Activated CD4-positive, alpha-beta T cell treated with anti-CD3 and anti-CD28 coated beads for 24 hours (primary cell): ENCODE measurements at places on chromosomes 6 and 20.

GRCh38 chr20:8074931-8075330 is 55.4 kb upstream of the TMX4 start:
- no peak for DNase-seq

GRCh38 chr6:129195643-129196042 is 312.7 kb downstream of the LAMA2 start:
- DNase-seq = no peak

GRCh38 chr20:17616480-17617211 is 46.8 kb downstream of the DSTN start:
- DNase-seq = no peak

DNA sequence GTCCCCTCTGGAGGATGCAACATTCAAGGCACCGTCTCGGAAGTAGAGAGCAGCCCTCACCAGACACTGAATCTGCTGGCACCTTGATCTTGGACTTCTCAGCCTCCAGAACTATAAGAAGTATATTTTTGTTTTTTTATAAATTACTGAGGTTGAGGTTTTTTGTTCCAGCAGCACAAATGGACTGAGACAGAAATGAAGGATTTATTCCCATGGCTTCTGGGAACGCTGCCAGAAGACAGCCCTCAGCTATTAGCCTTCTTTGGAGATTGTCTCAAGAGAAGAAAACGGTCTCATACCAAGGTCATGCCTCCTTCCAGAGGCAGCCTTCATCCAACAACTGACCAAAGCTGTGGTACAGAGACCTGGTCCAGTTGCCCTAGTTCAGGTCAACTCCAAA is 85.4 kb downstream of the CHMP4B start:
- DNase-seq = no peak

- DNase-seq = no peak
These were observed 456.2 kb downstream of the CD83 start for GRCh38 chr6:14573703-14574290.

- no peak for DNase-seq
These were observed 6.1 kb downstream of the MMP24 start for GRCh38 chr20:35232575-35232974.

DNA sequence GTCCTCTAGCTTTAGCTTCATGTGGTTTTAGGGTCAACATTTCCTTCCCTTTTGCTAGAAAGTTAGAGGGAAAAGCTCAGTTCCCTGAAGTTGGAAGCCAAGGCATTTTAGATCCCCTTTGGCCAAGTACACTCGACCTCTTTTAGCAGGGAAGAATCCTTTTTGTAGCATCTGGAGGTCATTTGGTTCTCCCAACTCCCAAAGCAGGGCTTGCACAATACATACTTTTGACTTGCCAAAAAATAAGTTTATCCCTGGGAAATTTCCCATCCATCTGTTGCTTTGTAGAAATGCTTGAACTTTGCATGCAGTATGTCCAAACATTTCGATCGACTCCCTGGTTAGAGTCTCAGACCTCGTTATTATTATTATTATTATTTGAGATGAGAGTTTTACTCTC is 4.6 kb upstream of the EDEM2 start:
- DNase-seq = no peak

DNA sequence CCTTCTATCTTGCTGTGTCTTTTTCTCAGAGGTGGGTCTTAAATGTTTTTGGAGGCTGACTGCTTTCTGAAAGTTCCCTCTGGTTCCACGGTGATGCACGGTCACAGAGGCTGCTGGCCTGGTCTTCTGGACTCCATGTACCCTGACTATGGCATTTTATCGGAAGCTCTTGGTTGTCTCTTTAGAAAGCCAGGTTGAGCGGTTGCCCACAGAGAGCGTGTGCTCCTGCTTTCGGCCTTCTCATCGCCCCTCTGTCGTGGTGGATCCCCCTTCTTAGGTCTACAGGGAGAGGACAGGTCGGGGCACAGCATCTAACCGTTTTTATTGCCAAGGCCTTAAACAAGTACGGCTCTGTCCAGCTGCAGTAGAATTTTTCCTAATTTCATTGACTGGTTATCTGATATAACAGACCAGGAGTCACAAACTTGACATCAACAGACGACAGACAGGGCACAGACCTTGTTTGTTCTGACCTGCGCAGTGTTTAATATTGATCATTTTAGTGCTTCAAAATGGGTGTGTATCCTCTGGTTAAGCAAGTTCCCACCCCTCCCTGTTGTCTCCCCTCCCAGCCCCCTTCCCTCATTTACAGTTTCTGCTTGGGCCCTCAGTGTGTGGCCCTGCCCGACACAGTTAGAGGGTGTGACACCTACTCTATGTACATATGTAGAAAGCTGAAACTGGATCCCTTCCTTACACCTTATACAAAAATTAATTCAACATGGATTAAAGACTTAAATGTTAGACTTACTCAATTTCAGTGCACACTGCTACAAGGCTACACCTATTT is 24.7 kb downstream of the SYTL3 start:
- DNase-seq = no peak

DNA sequence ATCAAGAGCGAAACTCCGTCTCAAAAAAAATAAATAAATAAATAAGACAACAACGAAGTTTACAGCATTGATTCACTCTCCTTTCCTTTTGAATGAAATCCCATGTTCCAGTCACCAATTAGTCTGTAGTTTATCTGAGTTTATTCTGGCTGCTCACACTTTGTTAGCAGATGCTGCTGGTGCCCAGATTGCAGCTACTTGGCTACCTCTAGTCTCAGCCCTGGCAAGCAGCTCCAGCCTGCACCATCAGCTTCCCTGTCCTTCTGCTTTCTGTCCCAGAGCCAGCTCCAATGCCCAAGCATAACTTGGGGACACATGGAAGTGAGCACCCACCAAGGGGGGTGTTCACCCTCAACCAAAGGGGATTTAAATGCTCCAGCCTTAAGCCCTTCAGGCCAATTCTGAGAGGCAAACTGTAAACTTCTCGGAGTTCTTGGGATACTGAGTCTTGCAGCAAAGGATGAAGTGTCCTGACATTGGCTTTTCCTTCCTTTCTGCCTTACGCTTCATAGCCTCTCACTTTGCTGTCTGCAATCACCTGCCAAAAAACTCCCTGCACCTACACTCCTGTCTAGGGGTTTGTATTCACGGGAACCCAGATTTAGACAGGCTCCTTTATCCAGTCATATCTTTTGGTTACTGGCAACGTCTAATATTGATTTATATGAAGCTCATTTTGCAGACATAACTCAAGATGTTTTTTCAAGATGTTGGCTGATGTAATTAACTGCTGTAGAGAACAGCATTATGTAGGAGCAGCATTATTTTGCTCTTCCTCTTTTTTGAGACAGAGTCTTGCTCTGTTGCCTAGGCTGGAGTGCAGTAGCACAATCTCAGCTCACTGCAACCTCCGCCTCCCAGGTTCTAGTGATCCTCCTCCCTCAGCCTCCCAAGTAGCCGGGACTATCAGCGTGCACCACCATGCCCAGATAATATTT is 9.8 kb upstream of the TASP1 start:
- no peak for DNase-seq

DNA sequence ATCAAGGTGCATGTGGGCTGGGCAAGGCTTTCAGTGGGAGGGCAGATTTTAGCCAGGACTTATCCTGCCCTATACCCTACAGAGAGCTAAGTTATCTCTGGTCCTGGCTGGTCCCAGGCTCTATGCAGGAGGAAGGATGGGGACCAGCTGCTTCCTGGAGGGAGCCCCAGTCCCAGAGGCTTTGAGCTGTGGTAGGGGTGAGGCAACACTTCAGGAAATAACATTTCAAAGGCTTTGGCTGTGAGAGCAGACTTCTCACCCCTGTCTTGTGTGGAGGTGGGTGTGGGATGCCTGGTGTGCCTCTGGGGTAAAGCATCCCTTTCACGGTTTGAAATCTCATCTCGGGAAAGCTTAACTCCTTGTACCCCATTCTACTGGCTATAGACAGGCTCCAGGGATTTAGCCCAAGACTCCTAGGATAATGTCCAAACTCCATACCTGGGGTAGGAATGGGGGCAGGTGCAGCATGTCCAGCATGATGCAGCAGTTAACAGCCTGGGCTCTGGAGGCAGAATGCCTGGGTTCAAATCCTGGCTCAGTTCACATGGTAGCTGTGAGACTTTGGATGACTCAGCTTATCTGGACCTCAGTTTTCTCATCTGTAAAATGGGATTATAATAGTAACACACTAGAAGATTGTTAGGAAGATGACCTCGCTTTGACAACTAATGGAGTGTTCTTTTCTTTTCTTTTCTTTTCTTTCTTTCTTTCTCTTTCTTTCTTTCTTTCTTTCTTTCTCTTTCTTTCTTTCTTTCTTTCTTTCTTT is 27.5 kb upstream of the SIRPA start:
- DNase-seq = no peak

- DNase-seq = no peak
These were observed 1.0 kb downstream of the MRPS26 start for GRCh38 chr20:3046677-3047462.

DNA sequence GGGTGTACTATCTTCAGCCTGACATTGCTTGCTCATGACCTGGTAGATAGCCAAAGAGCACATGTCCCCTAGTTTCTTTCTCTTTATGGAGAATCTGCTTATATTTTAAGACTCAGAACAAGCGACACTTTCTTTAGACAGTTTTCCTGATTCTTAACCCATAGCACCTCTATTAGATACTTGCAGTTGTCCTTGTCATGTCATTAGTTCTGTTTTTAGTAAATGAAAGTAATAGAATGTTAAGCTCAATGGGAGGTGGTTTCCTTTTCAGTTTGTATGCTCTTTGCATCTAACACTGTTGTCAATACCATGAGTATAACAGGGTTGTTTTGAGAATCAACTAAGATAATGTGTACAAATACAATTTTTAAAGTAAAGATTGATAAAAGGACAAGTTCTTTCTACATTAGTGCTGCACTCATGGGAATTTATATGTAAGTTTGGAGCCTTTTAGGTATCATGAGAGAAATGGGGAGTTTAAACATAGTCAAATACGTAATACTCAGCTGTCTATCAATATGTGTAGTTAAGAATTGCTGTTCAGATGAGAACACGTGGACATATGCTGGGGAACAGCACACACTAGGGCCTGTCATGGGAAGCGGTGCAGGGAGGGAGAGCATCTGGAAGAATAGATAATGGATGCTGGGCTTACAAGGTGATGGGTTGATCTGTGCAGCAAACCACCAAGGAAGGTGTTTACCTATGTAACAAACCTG is 124.3 kb downstream of the GRM1 start:
- DNase-seq = no peak
